ENCODE measurements at places on chromosomes 16 and 17.

DNA sequence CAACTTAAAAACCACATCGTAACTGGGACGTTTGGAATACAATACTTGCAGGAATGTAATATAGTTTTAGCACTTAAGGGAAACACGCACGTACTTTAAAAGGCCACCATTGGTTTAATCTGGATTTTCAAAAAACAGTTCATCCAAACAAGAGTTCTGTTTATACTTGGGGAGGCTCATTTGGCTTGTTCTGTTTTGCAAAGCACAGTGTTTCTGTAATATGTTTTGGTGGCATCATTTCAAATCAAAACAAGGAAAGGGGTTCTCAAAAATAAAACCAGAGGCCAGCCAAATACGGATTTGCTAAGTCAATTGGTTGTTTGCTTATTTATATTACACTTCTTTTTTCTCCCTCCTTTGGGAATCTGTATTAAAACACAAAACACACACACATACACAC lies 656.1 kb upstream of the SOX9 start:
- no peak for DNase-seq

GRCh38 chr17:9228408-9229159 lies 207.3 kb downstream of the NTN1 start:
- DNase-seq = no peak

GRCh38 chr16:2162676-2163118 lies 7.1 kb downstream of the TRAF7 start:
- DNase-seq = no peak

GRCh38 chr17:60392042-60392844 lies at the start of gene USP32:
TSS of gene USP32 (minus strand) at chr17:60392133. CDS start at chr17:60391939, 194 bp downstream.
- peak; percentile 91 for DNase-seq

GRCh38 chr16:57062329-57062728 lies 30.1 kb upstream of the CPNE2 start:
- DNase-seq = no peak

DNA sequence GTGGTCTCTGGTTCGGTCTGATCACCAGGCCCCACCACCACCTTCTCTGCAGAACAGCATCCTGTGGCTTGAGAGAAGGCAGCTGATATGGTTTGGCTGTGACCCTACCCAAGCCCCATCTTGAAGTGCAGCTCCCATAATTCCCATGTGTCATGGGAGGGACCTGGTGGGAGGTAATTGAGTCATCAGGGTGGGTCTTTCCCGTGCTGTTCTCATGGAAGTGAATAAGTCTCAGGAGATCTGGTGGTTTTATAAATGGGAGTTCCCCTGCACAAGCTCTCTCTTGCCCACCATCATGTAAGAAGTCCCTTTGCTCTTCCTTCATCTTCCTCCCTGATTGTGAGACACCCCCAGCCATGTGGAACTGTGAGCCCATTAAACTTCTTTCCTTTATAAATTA lies 352.3 kb upstream of the CDH5 start:
- DNase-seq = no peak

GRCh38 chr16:47424846-47425245 lies 36.0 kb downstream of the ITFG1 start:
- DNase-seq = no peak

Measured in LNCaP clone FGC (cell line).